Transverse colon (tissue), 4 donors: ENCODE measurements at places on chromosomes 13 and 19. TPM values are rescaled to one million over a fixed set of nuclear protein-coding genes. Genes with fewer than 3 reads are reported as not detected.
A peak's percentile ranks its signal among the peaks of the same experiment; 100 is the strongest.

The KLK10 gene
- 0.27 TPM for total RNA-seq

- no peak overlapping the region for H3K27ac ChIP-seq
- no peak overlapping the region for H3K4me3 ChIP-seq
Measured at GRCh38 chr19:46065486-46066071, 24.8 kb upstream of the IGFL4 start.

The KLK14 gene
- not detected for total RNA-seq

GRCh38 chr19:18419699-18420460 is 682 bp downstream of the SSBP4 start:
- no peaks in the 10 kb centered on the region for H3K36me3 ChIP-seq
- peak overlapping the region; percentile 92 for H3K27ac ChIP-seq
- H3K4me1 ChIP-seq, result peaks cover 40% of the 10 kb centered on the region

The ZNF525 gene
- total RNA-seq, result 10.8 TPM

The ALOX5AP gene
- 12.1 TPM for total RNA-seq

GRCh38 chr13:100392709-100393630 is 195.6 kb downstream of the GGACT start:
- peak overlapping the region; percentile 65 for H3K27ac ChIP-seq
- no peaks in the 10 kb centered on the region for H3K36me3 ChIP-seq
- H3K4me3 ChIP-seq, result no peak overlapping the region
- peaks cover 35% of the 10 kb centered on the region for H3K4me1 ChIP-seq

The TTC9B gene
- total RNA-seq, result not detected

DNA sequence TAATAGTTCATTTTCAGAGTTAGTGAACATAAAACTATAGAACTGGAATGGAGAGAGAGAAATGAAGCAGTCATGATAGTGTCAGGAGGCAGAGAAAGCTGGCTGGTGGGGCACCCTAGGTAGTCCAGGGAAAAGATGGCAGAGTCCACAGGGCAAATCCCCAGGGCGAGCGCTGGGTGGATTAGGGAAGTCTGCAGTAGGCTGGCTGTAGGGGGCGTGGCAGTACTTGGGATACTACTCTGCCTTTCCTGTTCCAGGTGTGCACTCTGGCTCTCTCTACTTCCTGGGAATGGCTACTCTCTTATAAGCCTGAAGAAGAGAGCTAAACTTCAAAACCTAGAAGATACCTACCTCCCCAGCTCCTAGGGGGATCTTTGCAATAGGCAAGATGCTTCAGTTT is 232.9 kb upstream of the SLC10A2 start:
- no peaks in the 10 kb centered on the region for H3K36me3 ChIP-seq
- no peaks in the 10 kb centered on the region for H3K27me3 ChIP-seq
- DNase-seq, result peak; percentile 60
- no peak overlapping the region for H3K4me3 ChIP-seq
- H3K4me1 ChIP-seq, result no peaks in the 10 kb centered on the region

The PSG3 gene
- total RNA-seq, result not detected

DNA sequence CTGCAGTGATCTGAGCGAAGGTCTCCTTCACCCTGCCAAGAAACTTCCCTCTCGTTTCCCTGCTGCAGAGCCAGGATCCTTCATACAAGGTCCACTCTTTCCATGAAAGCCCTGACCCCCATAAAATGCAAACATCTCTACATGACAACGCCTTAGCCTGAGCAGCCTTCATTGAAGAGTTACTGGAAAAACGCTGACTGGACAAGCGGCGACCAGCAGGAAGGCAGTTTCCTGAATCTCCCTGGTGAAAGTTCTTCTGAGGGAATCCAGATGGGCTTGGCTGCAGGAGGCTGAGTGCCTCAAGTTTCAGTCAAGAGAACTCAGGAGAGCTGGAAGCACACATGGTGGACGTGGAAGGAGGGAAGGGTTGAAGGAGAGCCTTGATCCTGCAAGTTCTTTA is 17.7 kb downstream of the GSX1 start:
- H3K4me3 ChIP-seq, result no peak overlapping the region
- H3K4me1 ChIP-seq, result no peaks in the 10 kb centered on the region
- DNase-seq, result no peak
- no peak overlapping the region for H3K27ac ChIP-seq
- no peaks in the 10 kb centered on the region for H3K36me3 ChIP-seq
- H3K27me3 ChIP-seq, result peaks cover 40% of the 10 kb centered on the region

GRCh38 chr13:42333613-42334328 is 61.8 kb downstream of the AKAP11 start:
- no peak overlapping the region for H3K4me3 ChIP-seq
- no peak overlapping the region for H3K27ac ChIP-seq
- H3K27me3 ChIP-seq, result no peaks in the 10 kb centered on the region
- no peaks in the 10 kb centered on the region for H3K4me1 ChIP-seq
- H3K36me3 ChIP-seq, result no peaks in the 10 kb centered on the region

The RDH8 gene
- total RNA-seq, result not detected

DNA sequence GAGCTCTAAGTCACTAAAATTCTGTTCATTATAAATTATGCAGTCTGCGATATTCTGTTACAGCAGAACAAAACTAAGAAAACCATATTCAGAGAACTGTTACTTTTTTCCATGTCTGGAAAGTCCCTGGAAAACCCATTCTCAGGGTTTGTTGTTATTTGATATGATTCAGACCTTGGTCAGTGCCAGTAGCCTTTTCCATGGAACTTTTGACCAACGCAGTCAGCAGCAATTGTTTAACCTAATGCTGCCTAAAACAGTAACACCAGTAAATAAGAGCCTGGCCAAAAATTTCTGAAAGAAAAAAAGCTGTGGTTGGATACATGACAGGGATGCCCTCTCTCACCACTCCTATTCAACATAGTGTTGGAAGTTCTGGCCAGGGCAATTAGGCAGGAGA is 402.7 kb downstream of the TBC1D4 start:
- H3K36me3 ChIP-seq, result no peaks in the 10 kb centered on the region
- no peaks in the 10 kb centered on the region for H3K4me1 ChIP-seq
- no peak overlapping the region for H3K4me3 ChIP-seq
- H3K27me3 ChIP-seq, result no peaks in the 10 kb centered on the region

- H3K27me3 ChIP-seq, result peaks cover 4% of the 10 kb centered on the region
- peaks cover 66% of the 10 kb centered on the region for H3K4me1 ChIP-seq
- peak overlapping the region; percentile 96 for H3K27ac ChIP-seq
- peaks cover 3% of the 10 kb centered on the region for H3K36me3 ChIP-seq
- DNase-seq, result peak; percentile 95
Measured at GRCh38 chr19:54162241-54162805, 2.8 kb upstream of the LENG1 start.

The IZUMO2 gene
- total RNA-seq, result not detected

GRCh38 chr13:76414320-76414719 is 471.9 kb downstream of the KCTD12 start:
- no peak overlapping the region for H3K27ac ChIP-seq
- no peaks in the 10 kb centered on the region for H3K27me3 ChIP-seq
- no peaks in the 10 kb centered on the region for H3K36me3 ChIP-seq
- H3K4me1 ChIP-seq, result no peaks in the 10 kb centered on the region
- DNase-seq, result no peak
- no peak overlapping the region for H3K4me3 ChIP-seq

- no peak overlapping the region for H3K27ac ChIP-seq
- H3K4me3 ChIP-seq, result no peak overlapping the region
- no peaks in the 10 kb centered on the region for H3K4me1 ChIP-seq
- DNase-seq, result no peak
- H3K36me3 ChIP-seq, result no peaks in the 10 kb centered on the region
Measured at GRCh38 chr13:73520566-73521289, 461.9 kb downstream of the KLF5 start.

- peak; percentile 69 for DNase-seq
- H3K27ac ChIP-seq, result peak overlapping the region; percentile 96
Measured at GRCh38 chr19:55116232-55116858, 1.1 kb downstream of the PPP1R12C start.

- no peaks in the 10 kb centered on the region for H3K27me3 ChIP-seq
- H3K4me3 ChIP-seq, result no peak overlapping the region
- H3K27ac ChIP-seq, result peak overlapping the region; percentile 69
- no peaks in the 10 kb centered on the region for H3K4me1 ChIP-seq
- peak; percentile 74 for DNase-seq
Measured at GRCh38 chr13:108155185-108156106, 59.9 kb downstream of the LIG4 start.
